ENCODE measurements at places on chromosomes 16 and 17.

GRCh38 chr17:43020030-43020621, 2.1 kb downstream of the VAT1 start:
- no peak for DNase-seq

DNA sequence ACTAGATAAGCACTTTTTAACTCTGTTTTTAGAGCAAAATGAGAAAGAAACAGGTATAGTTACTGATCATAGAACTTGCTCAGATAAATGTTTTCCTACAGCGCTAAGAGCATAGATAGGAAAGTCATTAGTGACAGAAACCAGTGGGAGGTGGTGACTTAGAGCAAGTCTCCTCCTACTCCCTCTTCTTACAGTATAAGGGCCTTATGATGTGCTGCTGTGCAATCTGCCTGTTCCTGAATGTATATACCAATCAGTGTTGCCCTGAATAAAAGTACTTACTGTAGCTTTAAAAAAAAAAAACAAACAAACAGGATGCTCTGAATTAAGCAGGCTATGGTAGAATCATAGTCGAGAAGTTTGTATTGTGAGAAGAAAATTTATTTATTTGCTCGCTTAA, 23.3 kb upstream of the RASL10B start:
- DNase-seq, result no peak

- DNase-seq, result no peak
Measured at GRCh38 chr17:9878356-9878755, 26.7 kb downstream of the RCVRN start.

GRCh38 chr16:23608194-23608593, 12.1 kb upstream of the NDUFAB1 start:
- DNase-seq, result peak; percentile 74

GRCh38 chr17:7750321-7750821, 32.8 kb downstream of the DNAH2 start:
- DNase-seq, result peak; percentile 93

- DNase-seq, result no peak
Measured at GRCh38 chr16:54143410-54143809, 143.2 kb downstream of the IRX3 start.

DNA sequence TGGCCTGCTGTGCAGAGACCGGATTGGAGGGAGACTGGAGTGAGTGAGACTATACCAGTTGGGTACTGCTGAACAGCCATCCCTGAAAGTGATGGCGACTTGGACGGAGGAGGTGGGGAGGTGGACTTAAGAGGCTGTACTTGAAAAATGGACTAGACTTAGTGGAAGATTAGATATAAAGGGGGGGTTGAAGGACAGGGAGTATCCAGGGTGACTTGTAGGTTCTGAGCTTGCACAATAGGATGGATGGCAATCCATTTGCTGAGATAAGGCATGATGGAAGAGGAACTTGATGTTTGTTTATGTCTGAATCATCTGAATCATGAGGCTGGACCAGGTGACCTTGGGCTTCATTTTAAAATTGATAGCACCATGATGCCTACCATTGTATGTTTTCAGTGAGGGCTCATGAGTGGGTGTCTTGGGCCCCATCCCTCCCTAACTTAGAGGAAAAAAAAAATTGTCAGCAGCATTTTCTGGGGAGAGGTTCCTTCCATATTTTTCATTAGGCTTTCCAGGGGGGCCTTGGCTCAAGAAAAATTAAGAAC, 41.2 kb downstream of the PRKCA start:
- peak; percentile 28 for DNase-seq

- DNase-seq, result no peak
Measured at GRCh38 chr17:17087424-17088015, 45.3 kb downstream of the MPRIP start.

- peak; percentile 92 for DNase-seq
Measured at GRCh38 chr16:53809088-53809932, 105.4 kb downstream of the FTO start.

DNA sequence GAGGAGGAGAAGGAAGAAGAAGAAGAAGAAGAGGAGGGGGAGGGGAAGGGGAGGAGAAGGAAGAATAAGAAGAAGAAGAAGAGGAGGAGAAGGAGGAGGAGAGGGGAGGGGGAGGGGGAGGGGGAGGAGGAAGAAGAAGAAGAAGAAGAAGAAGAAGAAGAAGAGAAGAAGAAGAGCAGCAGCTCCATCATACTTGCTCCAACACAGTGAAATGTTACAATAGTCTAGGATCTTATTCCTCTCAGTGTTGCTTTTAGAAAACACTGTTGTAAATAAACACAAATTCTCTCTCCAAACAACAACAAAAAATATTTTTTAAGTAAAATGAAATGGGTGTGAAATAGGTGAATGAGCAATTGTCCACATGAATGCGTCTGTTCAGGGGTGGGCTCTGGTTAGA, 126.6 kb upstream of the KCNJ16 start:
- DNase-seq, result no peak

Data from EH (cell line).